Stimulated activated naive CD4-positive, alpha-beta T cell treated with Interleukin-2 at 50 U/mL for 16 hours (primary cell): ENCODE measurements at places on chromosomes 5 and 9.

DNA sequence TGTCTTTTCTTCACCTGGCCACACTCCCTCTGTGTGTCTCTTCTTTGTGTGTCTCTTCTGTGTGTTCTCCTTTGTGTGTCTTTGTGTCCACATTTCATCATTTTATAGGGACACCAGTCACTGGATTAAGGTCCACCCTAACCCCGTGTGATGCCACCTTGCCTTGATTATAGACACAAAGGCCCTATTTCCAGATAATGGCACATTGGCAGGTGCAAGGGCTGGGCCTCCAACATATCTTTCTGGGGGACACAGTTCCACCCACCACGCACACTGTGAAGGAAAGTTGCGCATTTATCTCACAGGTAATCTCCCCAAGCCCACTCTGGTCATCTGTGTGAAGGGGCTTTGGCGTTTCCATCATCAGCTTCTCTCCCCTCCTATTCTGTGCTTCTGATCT lies 334.6 kb upstream of the IRX1 start:
- no peak for DNase-seq

DNA sequence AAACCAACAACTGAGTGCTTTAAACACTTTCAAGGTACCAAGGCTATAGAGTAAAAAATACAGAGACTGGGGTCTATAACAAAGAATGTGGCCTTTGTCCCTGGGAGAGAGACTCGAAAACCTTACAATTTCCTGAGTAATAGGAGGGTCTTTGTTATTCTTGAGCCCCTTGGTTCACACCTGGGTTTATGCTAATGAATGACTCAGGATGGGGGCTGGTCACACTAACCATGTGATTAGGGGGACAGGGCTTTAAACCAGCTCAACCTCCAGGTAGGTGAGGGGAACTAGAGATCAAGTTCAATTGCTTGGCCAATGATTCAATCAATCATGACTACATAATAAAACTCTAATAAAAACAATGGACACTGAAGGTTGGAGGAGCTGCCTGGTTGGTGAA lies 50.2 kb downstream of the PLPP1 start:
- DNase-seq = no peak

DNA sequence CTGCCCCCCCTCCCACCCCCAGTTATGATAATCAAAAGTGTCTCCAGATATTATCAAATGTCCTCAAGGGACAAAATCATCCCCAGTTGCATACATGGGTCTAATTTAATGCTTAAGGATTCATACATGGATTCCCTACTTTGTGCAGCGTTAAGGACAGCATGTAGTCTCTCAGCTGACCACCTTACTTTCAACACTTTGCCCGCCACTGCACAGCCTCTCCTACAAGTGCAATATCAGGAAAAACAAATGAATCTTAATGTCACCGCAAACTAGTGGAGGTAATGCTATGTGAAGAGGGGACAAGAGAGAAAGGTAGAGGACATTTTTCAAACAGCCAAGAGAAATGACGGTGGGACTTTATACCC lies 78.6 kb downstream of the TLE1 start:
- DNase-seq = no peak

GRCh38 chr9:82148426-82148810 lies 159.8 kb downstream of the SPATA31D1 start:
- no peak for DNase-seq

GRCh38 chr9:81377921-81378320 lies 311.4 kb downstream of the TLE1 start:
- DNase-seq = no peak

GRCh38 chr5:174521449-174521848 lies 202.9 kb upstream of the MSX2 start:
- no peak for DNase-seq

GRCh38 chr5:131511934-131512333 lies 123.1 kb downstream of the RAPGEF6 start:
- no peak for DNase-seq
